ENCODE measurements at places on chromosomes 7 and 10.

- DNase-seq, result no peak
Measured at GRCh38 chr7:91383053-91383904, 119.0 kb downstream of the FZD1 start.

DNA sequence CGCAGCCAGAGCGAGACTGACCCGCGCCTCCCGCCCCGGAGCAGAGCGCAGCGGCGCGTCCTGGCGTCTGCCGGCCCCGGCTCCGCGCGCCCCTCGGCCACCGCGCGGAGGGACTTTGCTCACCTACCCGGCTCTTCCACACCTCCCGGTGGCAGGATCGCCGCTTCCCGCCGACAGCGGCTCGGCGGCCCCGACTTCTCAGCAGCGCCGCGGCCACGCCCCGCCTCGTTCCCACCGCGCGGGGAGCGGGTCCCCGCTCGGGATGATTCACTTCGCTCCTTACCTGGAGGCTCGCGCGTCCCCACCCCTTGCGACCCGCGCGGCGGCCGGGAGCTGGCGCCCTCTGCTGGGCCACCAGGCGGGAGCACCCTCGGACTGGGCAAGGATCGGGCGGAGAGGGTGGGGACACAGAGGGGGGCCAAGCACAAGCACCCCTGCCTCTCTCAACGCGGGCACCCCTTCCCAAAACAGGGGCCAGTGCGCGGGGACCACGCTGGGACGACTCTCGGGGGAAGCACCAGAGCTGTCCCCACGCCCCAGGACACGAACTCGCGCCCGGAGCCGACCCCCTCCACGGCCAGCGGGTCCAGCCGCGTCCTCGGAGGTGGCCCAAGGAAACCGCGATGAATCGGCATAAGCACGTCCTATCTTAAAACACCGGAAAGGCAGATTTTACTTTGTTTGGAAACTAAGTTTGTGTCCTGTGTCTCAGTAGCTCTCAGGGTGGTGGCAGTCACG, 101.0 kb upstream of the SVIL start:
- DNase-seq, result peak; percentile 87

DNA sequence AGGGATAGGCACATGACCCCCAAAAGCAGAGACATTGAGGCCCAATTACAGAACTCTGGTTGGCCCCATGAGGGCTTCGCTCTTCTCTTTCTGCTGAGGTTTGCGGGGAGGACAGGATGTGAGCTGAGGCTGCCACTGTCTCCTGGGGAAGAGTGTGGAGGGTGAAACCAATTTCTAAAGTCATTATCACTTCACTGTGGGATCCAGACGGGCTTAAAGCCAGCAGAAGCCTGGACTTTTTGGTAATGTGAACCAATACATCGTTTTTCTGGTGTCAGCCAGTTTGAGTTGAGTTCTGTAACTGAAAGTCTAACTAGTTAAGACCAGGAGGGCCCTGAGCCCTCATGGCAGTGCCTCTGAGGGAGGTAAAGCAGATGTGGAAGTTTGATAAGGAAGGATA, 163.0 kb downstream of the MYOF start:
- DNase-seq, result no peak

- no peak for DNase-seq
Measured at GRCh38 chr10:104650072-104650471, 9.0 kb downstream of the SORCS3 start.

DNA sequence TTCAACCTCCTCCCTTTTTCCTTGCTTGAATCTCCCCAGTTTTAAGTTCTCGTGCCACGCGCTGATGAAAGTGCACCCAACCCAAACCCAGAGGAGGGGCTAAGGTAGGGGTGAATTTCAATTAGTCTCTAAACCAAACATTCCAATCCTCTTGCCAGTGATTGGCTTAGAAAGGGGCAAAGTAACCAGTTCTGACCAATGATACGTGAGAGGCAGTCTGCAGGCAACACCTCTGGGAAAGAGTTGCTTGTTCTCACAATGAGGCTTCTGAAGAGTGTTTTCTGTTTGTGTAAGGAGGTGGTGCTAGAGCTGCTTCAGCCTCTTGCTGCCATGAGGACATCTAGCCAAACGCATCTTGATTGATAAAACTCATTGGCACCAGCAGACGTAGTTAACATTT, 21.8 kb downstream of the SLC35G1 start:
- DNase-seq, result no peak

- peak; percentile 53 for DNase-seq
Measured at GRCh38 chr10:101258179-101258885, 29.1 kb upstream of the LBX1 start.

GRCh38 chr10:131970946-131971345, 10.8 kb downstream of the BNIP3 start:
- DNase-seq, result no peak

GRCh38 chr10:74921744-74922143, 95.3 kb downstream of the KAT6B start:
- no peak for DNase-seq

- no peak for DNase-seq
Measured at GRCh38 chr10:87054373-87055295, 34.5 kb downstream of the FAM25A start.

GRCh38 chr10:124799211-124799610, 2.4 kb upstream of the ABRAXAS2 start:
- no peak for DNase-seq

DNA sequence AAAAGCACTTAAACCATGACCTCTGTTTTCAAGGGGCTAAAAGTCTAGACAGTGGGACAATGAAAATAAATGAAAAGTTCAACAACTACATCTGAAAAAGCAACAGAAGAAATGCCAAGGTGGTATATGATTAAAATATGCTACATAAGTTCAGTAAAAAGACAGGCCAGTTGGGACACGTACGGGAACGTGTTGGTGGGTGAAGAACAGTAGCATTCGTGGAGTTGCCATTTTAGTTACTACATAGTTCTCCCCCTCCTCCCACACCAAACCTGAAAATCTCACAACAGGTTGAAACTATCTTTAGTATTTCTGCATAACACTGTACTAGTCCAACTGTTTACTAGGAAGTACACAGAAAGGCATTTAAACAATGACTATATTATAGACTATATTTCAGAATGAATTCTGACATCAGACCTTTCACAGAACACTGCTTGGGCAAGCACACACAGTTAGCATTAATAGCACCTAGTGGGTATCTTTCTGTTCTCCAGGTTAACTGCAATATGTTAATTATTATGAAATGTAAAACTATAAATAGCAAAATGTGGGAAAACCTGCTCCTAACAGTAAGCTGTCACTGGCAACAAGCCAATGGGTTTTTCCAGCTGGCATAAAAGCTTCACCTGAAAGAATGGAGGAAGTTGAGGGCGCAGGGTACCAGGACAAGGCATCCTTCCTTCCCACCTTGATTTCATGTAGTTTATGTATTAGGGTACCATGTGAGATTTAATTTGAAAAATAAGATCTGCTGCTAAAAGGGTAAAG, 135.0 kb downstream of the STRA8 start:
- no peak for DNase-seq

DNA sequence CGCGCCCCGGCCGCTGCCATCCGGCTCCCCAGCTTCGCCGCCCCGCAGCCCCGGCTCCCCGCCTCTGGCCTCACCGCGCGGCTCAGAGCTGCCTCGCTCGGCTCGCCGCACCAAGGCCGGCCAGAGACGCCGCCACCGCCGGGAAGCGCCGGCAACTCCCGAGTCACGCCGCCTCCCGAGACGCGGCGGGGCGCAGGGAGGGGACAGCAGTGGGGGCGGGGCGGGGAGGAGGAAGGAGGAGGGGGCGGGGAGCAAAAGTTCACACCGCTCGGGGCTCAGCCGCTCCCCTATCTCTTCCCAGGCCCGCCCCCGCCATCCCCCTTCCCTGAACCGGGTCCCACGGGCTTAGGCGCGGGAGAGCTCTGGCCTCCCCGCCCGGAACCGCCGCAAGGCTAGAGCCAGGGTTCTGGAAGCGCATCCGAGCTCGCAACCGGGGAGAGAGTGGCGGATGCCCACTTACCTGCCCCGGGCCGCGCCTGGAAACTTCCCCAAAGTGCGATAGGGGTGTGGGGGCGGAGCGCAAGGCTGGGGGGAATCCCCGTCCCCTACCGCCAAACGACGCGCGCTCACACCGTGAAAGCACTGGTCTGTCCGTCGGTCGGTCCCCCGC, 1.0 kb downstream of the CHST15 start:
- DNase-seq, result no peak

DNA sequence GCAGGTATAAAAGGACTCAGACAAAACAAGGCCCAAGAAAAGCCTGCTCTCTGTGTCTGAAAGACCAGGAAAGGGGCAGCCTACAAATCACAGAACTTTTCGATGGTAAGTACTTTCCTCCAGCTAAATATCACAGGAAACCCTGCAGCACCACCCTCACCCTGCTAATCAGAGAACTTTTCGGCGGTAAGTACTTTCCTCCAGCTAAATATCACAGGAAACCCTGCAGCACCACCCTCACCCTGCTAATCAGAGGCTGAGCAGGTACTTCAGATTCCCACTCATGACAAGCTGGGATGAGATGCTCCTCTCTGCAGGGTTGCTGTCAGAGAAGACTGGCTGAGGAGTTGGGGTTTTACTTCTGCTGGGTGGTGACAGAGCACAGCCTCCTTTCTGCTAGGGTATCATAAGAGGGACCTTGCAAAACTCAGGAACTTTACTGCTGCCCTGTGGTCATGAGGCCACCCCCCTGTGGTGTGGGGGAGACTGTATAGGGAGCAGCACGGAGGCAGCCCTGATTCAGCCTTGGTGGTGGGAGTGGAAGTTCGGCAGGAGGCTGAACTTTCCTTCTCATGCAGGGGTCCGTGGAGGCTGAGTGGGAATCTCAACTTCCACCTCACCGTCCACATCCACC, 7.2 kb downstream of the WDR37 start:
- DNase-seq, result no peak

DNA sequence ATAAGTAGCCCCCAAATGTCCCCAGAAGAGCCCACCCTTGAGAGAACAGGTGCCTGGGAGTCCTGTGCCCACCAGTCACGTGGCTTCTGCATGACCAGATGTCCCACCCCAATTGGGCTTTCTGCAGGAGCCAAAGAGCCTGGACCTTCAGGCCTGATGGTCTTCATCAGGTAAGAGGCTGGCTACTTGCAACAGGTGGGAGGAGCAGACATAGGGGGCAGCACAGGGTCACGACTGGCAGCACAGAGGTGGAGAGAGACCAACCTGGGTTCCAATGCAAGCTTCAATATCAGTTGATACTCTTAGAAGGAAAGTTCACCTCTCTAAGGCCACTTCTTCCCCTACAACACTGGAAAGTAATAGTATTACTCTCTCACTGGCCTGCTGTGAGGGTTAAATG, 288.0 kb downstream of the ELMO1 start:
- DNase-seq, result no peak

DNA sequence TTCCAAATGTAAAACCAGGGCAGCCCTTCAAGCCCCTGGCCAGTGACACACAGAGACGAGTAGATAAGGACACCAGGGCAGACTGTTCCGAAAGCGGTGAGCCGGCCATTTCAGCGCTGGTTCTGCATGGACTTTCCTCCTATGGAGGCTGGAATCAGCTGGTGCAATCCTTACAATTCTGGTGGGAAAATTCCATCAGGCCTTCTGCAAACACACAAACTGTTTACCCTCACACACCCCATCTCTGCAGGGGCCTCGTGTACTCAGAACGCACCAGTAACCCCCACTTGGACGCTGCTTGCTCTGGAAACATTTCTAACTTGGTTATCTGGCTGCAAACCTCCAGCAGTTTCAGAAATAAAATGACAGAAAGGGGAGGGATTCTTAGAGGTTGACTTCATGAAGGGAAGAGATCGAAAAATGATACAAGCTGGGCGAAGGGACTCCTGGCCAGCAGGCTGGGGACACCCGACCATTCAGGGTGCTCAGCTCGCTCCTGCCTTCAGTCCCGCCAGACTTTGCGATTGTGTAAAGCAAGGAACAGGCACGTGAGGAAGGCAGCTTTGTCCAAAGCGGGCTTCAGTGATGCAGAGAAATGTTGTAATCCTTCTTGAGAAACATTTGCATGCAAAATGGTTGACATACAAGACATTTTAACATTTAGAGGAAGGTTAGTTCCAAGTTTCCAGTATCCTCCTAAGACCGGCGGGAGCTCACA, 19.7 kb upstream of the SHH start:
- no peak for DNase-seq

- DNase-seq, result no peak
Measured at GRCh38 chr10:26844396-26844975, 16.3 kb downstream of the ABI1 start.

GRCh38 chr10:125259651-125260050, 99.3 kb upstream of the CTBP2 start:
- DNase-seq, result no peak
